ENCODE measurements at places on chromosomes 16 and 17. TPM values are rescaled to one million over a fixed set of nuclear protein-coding genes. Genes with fewer than 3 reads are reported as not detected.

Gene OSBPL7
- total RNA-seq: 14.5 TPM

Gene ARRB2
- 63.1 TPM for total RNA-seq

Gene ABCA8
- total RNA-seq: 0.33 TPM

Gene MBTD1
- total RNA-seq: 5.7 TPM

Gene MYL11
- 0.39 TPM for total RNA-seq

Gene KRTAP17-1
- total RNA-seq: not detected

Gene ZNF385C
- 0.22 TPM for total RNA-seq

Gene CA7
- total RNA-seq: not detected

Gene THUMPD1
- total RNA-seq: 21.6 TPM

Gene TP53TG3C
- 0.24 TPM for total RNA-seq

Gene HCRT
- not detected for total RNA-seq

Gene STAT3
- 71.7 TPM for total RNA-seq

Gene TBX2
- total RNA-seq: 5.5 TPM

Gene TNK1
- total RNA-seq: 1.7 TPM

Gene PTGES3L
- total RNA-seq: 1.0 TPM

Gene RTN4RL1
- total RNA-seq: 12.8 TPM

Gene TAT
- total RNA-seq: 0.06 TPM

Gene TMC8
- 0.22 TPM for total RNA-seq
